ENCODE measurements at places on chromosomes 6 and 20.

- no peak for DNase-seq
Observed at GRCh38 chr6:154360476-154360875, 3.9 kb upstream of the IPCEF1 start.

DNA sequence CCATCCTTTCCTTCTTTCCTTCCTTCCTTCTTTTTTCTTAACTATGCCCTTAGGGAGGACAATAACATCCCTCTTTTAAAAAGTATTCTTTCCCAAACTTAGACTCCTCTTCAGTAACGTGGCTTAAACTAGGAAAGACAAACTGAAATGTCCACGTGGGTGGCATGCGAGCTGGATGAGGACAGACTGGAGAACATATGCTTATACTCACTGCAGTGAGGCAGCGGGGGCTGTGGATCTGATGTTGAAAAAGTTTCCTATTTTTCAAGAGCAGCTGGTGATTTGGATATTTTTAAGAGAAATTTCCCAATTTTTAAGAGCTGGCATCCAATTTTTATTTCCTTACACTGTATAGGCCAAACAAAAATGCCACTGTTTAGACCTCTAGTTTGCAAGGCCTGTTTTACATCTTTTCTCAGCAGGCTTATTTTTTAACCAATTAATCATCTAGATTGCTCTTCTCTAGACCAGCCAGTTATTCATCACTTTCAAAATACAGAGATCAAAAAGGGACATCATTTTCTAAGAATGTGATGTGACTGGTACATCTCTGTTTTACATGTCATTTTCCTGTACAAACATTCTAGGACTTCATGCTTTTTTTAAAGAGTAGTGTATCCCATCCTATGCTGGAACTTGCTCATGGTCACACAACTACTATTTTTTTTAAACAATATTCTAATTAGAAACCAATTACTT is 226.5 kb downstream of the BTBD9 start:
- no peak for DNase-seq

DNA sequence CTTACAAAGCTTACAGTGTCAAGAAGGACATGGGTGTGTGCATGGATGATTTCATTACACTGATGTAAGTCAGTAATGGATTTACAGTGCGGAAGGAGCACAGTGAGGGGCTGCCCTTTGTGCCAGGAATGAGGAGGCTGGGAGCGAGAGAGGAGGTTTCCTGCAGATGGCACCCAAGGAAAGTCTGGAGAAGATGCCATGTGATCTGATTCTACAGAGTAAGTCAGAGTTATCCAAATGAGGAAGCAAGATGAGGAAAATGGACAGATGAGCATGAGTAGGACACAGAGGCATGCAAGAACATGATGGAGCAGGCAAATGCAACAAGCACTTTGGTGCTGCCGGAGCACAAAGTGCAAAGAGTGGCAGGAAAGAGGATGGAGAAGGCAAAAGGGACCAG is 29.7 kb downstream of the MAP7 start:
- no peak for DNase-seq

- DNase-seq, result no peak
Observed at GRCh38 chr6:170255426-170256125, 35.3 kb downstream of the DLL1 start.

DNA sequence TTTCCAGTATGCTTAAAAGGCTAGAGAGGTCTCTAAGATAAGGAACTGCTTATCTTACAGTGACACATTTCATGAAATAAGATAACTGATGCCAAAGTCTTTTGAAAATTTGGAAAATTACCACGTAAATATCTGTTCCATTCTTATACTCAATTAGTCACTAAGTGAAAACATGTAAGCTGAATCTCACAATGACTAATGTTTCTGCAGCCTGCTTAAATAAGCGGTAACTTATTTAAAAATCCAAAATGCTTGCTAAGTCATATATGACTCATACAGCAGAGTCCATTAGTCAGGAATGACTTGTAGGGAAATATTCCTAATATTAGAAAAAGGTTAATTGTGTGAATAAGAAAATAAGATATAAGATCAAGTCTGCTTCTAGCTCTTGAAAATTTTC is 27.8 kb upstream of the LGSN start:
- DNase-seq, result no peak

DNA sequence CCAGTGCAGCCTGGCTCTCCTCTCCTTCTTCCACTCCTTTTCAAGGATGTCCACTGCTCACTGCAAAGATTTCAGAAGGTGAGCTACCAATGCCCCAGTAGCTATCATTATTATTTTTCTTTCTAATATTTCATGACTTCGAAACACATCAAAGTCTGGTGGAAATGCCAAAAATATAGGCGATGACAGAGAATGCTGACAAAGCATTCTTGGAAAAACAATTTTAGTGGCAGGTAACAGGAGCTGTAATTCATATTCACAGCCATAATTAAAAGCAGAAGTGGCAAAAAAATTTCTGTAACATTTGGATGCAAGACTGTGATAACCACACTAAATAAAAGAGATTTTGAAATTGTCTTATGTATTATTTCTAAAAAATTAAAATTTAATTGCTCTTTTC is 133.6 kb downstream of the RALGAPA2 start:
- DNase-seq, result no peak

DNA sequence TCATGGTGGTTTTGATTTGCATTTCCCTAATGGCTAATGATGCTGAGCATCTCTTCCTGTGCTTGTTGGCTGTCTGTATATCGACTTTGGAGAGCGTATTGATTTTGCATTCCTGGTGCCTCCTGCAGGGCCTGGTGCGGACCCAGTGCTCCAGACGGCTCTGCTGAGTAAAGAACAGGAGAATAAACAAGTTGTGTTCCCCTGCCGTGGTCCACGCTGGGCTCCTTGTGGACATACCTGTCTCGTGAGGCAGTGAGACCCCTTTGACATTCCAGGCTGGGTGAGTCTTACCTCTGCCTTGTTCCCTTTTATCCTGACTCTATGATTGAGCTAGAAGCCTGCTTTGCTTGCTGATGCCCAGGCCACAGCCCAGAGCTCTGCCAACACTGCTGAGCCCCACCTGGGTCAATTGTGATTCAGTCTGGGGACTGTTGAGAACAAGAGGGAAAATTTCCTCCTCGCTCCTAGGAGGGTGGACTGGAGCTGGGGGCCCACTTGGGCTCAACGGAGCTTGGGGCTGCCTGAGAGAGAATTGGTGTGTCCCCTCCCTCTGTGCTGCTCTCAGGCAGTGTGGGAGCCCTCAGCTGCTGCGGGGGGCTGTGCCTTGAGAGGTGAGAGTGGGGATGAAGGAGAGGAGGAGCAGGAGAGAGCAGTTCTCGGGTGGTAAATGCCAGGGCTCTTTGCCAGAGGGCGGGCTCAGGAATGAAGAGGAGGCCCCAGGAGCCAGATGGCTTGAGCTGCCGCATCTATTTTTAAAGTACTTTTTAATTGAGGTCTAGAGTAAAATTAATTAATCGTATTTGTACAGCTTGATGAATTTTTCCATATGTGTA is 43.7 kb upstream of the PMEPA1 start:
- DNase-seq, result no peak

DNA sequence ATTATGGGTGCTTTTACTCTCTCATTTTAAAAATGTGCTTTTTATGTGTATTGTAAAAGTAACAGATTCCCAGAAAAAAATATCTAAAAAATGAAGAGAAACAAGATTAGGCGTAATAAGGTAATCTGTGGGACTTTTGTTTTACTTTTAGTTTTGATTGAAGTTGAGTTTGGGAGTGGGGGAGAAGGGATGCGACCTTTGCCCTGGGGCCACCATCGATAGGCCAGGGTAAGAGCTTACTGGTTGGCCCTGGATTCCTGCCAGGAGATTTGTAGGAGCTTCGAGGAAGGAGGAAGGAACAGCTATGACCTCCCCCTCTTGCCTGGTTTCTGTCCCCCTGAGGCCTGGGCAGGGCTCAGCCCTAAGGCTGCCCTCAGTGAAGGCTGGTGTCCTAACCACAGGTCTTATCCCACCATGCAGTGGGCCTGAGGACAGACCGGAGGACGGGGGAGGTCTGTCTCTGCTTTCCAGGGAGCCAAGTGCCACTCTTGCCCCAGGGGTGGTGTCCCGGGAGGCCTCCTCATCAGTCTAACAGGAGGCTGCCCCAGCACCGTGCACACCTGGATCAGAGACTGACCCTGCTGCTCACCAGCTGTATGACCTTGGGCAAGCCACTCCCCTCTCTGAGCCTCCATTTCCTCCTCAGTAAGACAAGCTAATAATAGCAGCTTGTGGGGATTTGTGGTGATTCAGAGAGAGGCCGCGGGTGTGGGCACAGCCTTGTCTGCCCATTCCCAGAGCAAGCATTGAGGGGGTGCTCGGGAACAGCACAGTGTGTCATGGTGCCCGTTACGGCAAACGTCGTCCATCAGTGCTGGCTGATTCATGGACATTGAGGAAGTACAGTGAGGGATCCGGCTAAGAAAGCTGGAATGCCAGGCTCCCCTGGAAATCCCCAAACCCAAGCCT is 21.2 kb downstream of the TGM2 start:
- DNase-seq, result no peak

DNA sequence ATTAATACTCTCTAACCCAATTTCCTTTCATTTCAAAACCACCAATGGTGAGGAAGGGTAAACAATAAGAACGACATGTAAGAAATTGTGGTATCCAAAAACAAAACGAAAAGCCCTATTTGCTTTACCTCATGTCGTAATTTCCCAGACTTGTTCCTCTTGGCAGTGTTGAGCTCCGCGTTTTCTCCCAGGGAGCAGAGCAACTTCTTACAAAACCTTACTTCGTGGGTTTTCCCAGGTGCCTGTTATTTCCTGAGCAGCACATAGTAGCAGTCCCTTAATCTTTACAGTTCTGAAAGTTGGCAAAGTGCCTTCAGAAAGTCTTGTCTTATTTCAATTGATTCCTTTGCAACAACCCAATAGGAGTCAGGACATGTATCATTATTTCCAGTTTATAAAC is 207.9 kb upstream of the MARCKS start:
- no peak for DNase-seq

DNA sequence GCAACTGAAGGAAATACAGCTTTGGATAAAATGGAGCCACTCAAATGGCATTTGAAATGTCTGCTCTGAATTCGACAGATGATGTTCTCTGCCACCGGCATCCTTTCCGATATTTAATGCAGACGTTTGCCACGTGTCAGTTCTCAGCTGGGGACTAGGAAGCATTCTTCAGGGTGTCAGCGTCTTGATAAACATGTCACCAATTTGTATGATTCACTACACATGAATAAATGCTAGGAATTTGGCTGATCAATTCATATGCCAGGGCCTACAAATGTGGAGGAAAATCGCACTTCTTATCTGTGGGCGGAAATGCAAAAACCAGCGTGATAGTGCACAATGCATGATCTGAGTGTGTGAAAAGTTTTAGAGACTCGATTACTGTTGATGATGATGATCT is 169.5 kb downstream of the SLC24A3 start:
- DNase-seq, result no peak

DNA sequence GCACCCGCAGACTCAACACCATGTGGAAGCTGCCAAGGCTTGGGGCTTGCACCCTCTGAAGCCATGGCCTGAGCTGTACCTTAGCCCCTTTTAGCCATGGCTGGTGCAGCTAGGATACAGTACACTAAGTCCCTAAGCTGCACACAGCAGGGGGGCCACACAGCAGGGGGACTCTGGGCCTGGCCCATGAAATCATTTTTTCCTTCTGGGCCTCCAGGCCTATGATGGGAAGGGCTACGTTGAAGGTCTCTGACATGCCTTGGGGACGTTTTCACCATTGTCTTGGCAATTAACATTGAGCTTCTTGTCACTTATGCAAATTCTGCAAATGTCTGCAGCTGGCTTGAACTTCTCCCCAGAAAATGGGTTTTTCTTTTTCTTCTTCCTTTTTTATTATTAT is 103.3 kb downstream of the SLC16A10 start:
- DNase-seq, result no peak

DNA sequence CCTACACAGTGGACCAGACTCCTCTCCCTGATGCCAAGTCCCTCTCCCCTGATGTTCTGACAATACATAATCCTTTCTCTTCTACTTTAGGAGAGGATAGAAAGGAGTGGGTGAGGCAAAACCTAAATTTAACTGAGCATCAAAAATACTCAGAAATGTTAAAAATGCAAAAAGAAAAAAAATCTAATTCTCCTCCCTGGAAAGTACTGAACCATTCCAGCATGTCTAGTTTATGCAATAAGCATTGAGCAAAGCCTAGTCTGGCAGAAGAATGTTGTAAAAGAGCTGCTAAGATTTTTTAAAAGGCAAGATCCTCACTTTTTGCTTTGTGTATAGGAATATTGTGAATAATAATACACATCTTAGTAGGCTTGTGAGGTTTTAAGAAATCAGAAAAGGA is 116.6 kb upstream of the STXBP5 start:
- DNase-seq, result no peak

GRCh38 chr20:19849341-19850197 is 91.5 kb downstream of the RIN2 start:
- DNase-seq, result no peak

- DNase-seq, result no peak
Observed at GRCh38 chr20:38418509-38419204, 16.5 kb downstream of the SNHG17 start.

GRCh38 chr6:53611342-53611741 is 54.2 kb downstream of the KLHL31 start:
- DNase-seq, result no peak

DNA sequence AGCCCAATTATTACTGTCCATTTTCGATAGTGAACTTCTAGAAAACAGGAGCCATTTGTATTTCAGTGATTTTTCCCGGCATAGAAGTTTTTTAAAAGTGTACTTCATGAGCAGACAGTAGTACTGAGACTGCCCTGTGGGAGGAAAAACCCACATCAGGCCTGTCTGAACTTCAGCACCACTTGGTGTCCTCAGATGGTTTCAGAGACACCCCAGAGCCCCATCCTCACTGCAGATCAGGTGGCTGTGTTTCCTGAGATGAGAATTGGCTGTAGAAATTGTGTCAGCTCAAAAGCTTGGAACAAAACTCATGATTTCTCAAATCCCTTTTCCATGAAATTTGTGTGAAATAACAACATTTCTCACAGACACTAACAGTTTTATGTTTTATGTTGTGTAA is 110.0 kb upstream of the RIN2 start:
- no peak for DNase-seq

- DNase-seq, result peak; percentile 66
Observed at GRCh38 chr6:85323435-85324040, 126.3 kb upstream of the NT5E start.

DNA sequence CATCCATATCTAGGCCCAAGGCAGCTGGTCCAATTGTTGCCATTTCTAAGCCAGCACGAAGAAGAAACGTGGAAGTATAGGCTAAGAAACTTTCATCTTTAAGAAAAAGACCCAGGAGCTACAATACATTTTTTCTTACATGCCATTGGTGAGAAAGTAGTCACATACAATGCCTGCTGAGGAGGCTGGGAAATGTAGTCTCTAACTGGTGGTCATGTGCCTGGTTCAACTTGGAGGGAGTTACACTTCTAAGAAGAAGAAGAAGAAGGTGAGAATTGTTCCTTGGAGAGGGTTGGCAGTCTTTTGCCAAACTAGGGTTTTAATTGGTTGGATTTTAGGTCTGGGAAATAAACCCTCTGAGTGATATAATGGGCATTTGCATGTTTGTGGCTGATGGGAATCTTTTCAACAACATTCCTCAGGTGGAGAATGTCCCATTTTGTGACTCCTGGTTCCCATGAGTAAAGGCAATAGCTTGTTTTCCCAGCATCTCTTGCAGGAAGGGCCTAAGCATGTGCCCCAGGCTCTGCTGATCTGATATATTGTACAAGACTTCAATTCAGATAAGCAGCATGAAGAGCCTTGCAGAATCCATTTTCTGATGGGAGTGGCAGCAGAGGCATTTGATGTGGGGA is 47.0 kb upstream of the PREP start:
- DNase-seq, result no peak

GRCh38 chr20:1417273-1417672 is 24.4 kb upstream of the FKBP1A start:
- DNase-seq, result no peak

Data from mesothelial cell of epicardium (in vitro differentiated cells).